ENCODE measurements at places on chromosomes 6 and 20. TPM values are rescaled to one million over a fixed set of nuclear protein-coding genes. Genes with fewer than 3 reads are reported as not detected.

- no peak overlapping the region for H3K4me3 ChIP-seq
- no peak overlapping the region for H3K27ac ChIP-seq
- peaks cover 6% of the 10 kb centered on the region for H3K4me1 ChIP-seq
- H3K36me3 ChIP-seq, result no peaks in the 10 kb centered on the region
- no peak for DNase-seq
Observed at GRCh38 chr6:13992417-13993055, 67.8 kb downstream of the RNF182 start.

DNA sequence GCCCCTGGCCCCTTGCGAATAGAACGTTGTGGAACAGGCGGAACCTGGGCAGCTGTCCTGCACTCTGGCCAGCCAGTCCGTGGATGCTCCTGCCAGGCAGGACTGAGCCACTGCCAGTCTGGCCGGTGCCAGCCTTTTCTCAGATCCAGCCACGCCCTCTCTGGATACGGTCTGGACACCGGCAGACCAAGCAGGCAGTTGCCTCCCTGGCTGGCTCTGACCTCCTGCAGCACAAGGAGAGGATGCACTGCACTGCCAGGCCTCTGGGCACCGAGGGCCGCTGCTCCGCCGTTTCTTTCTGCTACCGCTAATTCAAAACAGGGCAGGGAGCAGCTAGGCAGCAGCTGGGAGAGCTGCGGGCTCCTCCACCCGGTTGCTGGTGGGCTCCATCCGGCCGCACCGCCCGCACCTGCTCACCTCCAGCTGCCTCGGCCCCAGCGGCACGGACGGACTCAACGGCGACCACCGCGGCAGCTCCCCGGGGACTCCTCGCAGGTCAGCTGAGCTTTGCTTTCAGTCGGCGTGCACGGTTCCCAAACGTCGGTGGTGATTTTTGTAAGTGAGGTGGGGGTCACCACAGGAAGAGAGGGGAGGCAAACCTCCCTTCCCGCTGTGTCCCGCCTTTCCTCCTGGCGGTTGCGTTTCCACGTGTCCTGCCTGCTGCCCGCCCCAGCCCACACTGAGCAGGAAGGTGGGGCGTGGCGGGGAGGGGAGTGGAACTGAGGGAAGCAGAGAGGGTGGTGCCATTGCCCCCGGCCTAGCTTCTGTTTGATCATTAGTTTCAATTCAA, 30.3 kb upstream of the AFDN start:
- no peaks in the 10 kb centered on the region for H3K4me1 ChIP-seq
- no peaks in the 10 kb centered on the region for H3K36me3 ChIP-seq
- no peak overlapping the region for H3K27ac ChIP-seq
- H3K27me3 ChIP-seq, result peaks cover 35% of the 10 kb centered on the region

DNA sequence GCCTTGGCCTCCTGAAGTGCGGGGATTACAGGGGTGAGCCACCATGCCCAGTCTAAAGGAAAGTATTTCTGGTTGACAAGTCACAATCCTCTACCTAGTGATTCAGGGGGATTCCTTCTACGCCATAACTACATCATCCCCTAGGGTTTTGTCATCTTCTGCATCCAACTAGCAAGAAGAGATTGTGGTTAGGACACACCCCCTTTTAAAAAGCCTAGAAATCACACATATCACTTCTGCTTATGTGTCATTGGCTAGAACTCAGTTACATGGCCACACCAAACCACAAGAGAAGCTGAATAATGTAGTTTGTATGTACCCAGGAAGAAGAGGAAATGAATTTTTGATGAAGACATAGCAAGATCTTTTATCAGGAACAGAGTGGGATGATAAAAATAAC, 14.7 kb upstream of the CHD6 start:
- no peak overlapping the region for H3K4me3 ChIP-seq
- no peaks in the 10 kb centered on the region for H3K27me3 ChIP-seq
- H3K4me1 ChIP-seq, result peaks cover 4% of the 10 kb centered on the region
- H3K36me3 ChIP-seq, result no peaks in the 10 kb centered on the region

DNA sequence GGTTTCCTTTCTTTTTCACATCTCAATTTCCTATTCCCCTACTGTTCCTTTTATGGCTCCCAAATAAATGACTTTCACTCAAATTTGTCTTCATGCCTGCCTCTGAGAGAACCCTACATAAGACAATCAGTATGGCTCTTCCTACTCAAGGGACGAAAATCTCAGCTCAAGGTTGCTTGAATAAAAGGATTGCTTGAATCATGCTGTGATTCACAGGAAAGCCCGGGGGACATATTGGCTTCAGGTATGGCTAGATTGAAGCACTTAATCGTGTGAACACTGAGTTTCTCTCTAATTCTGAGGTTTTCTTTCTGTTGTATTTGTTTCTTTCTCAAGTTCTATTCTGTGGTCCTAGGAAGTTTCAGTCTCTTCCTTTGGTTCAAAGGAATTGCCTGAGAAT, 140.3 kb upstream of the SULF2 start:
- DNase-seq, result no peak
- peaks cover 41% of the 10 kb centered on the region for H3K27me3 ChIP-seq
- H3K36me3 ChIP-seq, result no peaks in the 10 kb centered on the region
- peaks cover 8% of the 10 kb centered on the region for H3K4me1 ChIP-seq
- no peak overlapping the region for H3K4me3 ChIP-seq

- H3K36me3 ChIP-seq, result no peaks in the 10 kb centered on the region
- H3K27me3 ChIP-seq, result peaks cover 35% of the 10 kb centered on the region
- H3K27ac ChIP-seq, result no peak overlapping the region
- DNase-seq, result no peak
Observed at GRCh38 chr20:4766631-4767030, 44.9 kb downstream of the PRND start.

- no peaks in the 10 kb centered on the region for H3K27me3 ChIP-seq
- H3K27ac ChIP-seq, result no peak overlapping the region
- no peak overlapping the region for H3K4me3 ChIP-seq
- no peaks in the 10 kb centered on the region for H3K4me1 ChIP-seq
Observed at GRCh38 chr6:159404296-159404695, 235.1 kb downstream of the FNDC1 start.

GRCh38 chr6:138803331-138803730, 7.4 kb downstream of the ECT2L start:
- H3K4me1 ChIP-seq, result no peaks in the 10 kb centered on the region
- peaks cover 23% of the 10 kb centered on the region for H3K27me3 ChIP-seq
- no peak for DNase-seq
- no peak overlapping the region for H3K4me3 ChIP-seq
- H3K36me3 ChIP-seq, result no peaks in the 10 kb centered on the region

- H3K4me3 ChIP-seq, result no peak overlapping the region
- peaks cover 2% of the 10 kb centered on the region for H3K4me1 ChIP-seq
- no peak overlapping the region for H3K27ac ChIP-seq
Observed at GRCh38 chr6:125170376-125170775, 16.8 kb downstream of the TPD52L1 start.

Gene CYP24A1
- not detected for total RNA-seq

Gene SRSF12
- 3.7 TPM for total RNA-seq

Gene MLIP
- not detected for total RNA-seq

Gene RAET1L
- total RNA-seq, result not detected

Gene GTPBP2
- total RNA-seq, result 84.9 TPM
